ENCODE measurements at places on chromosomes 4 and X. TPM values are rescaled to one million over a fixed set of nuclear protein-coding genes. Genes with fewer than 3 reads are reported as not detected.

ASB12 gene
- total RNA-seq: 0.18 TPM

LRAT gene
- total RNA-seq: 0.09 TPM

EDNRA gene
- 0.04 TPM for total RNA-seq

RBM47 gene
- total RNA-seq: 6.4 TPM

SYN1 gene
- total RNA-seq: 0.38 TPM

ADGRG4 gene
- total RNA-seq: not detected

CENPC gene
- 27.9 TPM for total RNA-seq

SLC38A5 gene
- 213 TPM for total RNA-seq

H2BW2 gene
- not detected for total RNA-seq

LANCL3 gene
- 1.5 TPM for total RNA-seq

NPY1R gene
- 0.13 TPM for total RNA-seq

VSIG4 gene
- total RNA-seq: 0.49 TPM

Data from K562 (cell line).